ENCODE measurements at places on chromosomes 12 and 14.

DNA sequence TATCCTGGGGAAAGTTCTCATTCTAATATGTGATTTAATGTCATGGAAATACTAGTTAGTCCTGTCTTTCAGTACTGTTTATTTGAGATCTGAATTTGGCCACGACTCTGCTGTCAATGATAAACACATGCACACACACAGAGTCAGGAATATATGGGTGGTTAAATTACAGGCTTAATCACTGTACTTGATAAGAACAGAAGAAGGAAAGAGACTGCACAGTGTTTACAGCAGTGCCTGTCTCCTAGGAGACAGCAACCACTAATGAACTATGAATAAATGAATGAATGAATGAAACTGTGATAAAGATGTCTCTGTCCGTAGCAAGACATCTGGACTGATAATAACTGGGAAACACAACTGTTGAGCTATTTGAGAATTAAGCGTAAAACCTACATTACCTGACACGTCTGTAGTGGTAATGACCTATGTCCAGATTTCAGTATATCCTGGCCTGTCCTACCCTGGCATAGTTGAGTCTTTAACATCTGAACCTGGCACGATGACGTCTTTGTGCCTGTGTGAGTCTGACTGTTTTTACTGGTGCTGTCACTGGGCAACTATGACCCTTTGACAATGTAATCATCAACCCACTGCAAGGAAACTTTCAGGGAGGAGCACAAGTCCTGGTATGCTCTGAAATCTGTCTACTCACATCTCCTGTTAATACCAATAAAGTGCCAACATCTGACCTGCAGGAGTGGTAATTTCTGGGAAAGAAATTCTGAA is 524.6 kb downstream of the TMEM132D start:
- DNase-seq = no peak

DNA sequence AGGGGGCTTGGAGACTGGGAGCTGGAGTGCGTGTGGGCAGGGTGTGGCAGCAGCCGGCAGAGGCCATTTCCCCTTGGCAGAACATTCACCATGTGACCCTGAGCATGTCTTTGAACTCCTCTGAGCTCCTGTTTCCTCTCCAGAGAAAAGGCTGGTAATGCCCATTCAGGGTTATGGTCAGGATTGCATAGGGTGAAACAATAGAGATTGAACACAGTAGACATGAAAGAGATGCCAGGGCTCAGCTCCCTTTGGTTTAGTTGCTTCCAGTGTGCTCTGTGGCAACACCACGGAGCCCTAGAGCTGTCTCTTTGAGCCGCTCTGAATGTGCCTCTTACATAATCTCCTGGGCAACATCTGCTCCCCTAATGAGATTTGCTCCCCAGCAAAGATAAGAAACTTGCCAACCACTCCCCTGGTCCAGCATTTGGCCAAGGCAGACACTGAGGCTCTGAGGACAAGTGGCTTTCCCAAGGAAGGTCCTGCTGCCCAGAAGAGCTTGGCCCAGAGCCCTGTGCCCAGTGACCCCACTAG is 4.6 kb downstream of the IFI27 start:
- no peak for DNase-seq

- DNase-seq = no peak
Observed at GRCh38 chr14:63909984-63910383, 57.2 kb downstream of the SYNE2 start.

- DNase-seq = no peak
Observed at GRCh38 chr12:72499244-72499643, 227.1 kb downstream of the TRHDE start.

- no peak for DNase-seq
Observed at GRCh38 chr12:1498199-1498740, 96.1 kb downstream of the FBXL14 start.

DNA sequence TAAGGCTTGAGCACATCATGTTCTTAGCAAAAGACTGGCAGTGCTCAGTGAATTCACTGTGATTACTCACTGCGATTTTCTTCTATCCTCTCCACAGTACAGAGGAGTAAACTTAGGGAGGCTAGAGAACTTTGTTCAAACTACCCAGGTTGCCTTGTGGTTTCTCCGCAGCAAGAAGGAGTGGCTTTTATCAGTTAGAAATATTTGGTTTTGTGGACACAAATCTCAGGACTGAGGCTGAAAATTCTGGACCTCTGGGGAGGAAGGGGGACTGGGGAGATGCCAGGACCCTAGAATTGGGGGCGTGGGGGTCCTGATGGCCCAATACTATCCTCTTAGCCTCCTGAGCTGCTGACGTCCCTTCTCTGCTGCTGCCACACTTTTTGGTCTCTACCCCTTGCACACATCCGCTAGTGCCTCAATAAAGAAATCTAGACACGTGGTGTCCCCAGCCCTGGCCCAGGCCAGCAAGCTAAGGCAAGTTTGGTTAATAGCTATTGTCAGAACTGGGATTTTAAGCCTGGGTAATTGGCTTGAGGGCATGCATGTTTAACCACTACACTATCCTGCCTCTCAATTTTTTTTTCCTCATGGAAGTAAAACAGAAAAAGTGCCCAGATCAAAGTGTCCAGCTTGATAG is 842 bp downstream of the OAS2 start:
- DNase-seq = no peak

DNA sequence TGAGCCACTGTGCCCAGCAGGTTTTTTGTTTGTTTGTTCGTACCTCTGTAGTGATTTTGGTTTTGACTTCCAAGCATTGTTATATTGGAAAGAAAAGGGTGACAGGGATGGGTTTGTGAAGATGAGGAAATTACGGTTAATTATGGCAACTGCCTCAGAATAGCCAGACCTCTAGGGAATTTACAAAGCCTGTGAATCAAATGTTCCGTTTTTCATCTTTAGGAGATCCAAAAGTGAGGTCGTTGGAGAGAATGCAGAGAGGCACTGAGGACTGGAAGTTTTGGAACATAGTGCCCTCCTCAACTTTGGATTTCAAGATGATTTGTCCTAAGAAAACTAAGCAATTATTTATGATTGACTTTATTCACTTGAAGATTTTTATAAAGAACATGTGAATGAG is 54.5 kb upstream of the EVL start:
- DNase-seq = no peak

GRCh38 chr14:80996049-80996901 is 40.9 kb downstream of the TSHR start:
- DNase-seq = peak; percentile 67

- no peak for DNase-seq
Observed at GRCh38 chr12:28652239-28652638, 462.0 kb downstream of the CCDC91 start.

GRCh38 chr14:54440476-54440872 is 700 bp downstream of the CNIH1 start:
- no peak for DNase-seq

DNA sequence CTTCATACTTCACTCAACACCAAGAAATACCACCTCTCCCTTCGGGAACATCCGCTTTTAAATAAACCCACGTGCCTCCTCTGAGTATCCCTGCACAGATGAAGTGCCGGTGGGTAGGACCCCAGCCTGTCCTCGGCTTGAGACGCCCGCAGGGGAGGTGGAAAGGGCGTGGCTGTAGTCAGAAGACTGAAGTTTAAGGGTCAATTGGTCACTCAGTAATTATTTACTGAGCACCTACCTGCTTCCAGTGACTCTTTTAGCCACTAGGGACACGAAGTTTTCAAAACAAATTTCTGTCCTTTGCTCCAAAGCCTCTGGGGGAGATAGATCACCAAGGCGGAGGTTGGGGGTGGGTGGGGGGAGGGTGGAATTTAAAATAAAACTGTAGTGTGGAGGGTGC is 309.4 kb downstream of the VRK1 start:
- DNase-seq = no peak

DNA sequence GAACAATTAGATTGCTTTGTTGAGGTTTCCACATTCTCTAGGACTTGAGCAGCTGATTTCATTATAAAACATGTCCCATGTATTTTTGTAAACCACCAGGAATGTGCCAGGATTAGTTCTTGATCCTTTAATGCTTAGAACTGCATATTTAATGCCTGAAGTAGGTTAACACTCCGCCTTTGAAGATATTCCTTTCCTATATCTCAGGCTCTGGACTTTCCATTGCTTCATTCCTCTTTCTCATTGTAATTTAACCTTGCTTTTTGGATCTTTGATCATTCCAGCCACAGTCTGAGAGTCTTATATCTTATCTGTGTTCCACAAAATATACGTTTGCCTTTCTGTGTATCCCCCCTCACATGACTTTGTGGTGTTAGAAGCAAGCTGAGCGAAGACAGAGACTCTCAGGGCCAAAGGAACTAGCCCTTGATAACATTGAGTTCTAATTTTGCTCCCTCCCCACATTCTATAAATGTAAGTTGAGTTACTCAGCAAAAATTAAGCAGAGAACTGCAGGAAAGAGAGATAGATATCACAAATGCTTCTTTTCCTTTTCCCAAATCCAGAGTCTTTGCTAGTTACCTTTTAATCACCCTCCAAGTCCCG is 2.4 kb upstream of the CLEC1B start:
- no peak for DNase-seq

DNA sequence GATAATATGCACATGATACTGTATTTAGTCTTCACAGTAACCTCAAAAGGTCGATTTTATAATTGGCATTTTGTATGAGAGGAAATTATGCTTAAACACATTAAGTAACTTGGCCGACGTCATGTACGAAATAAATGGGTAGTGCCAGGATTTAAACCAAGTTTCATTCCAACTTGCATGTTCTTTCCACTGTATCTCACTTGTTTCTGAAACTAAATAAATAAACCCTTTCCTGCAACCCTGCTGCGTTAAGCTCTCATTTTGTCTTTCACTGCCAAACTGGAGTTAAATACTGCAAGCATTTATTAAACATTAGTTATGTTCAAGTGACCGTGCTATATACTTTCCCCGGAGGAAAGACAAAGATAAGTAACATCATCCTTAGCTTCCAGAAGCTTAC is 293.9 kb upstream of the PRKD1 start:
- no peak for DNase-seq

DNA sequence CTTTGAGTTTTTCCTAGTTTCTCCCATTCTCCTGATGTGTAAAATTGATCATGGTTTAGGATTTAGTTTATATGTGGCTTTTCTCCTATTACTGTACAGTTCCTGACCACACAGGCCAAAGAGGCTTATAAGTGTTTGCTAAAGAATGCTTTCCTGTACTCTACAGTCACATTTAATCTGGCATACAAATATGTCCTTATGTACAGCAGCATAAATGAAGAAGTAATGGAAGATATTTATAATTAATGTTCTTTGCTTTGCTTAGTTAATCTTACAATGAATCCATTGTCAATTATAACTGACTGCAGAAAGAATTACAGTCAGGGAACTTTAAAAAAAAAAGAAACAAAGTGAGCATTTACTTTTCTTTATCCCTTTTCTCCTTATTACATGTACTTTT is 293.9 kb downstream of the KCNC2 start:
- no peak for DNase-seq

- no peak for DNase-seq
Observed at GRCh38 chr12:94488463-94488862, 28.8 kb upstream of the CEP83 start.

DNA sequence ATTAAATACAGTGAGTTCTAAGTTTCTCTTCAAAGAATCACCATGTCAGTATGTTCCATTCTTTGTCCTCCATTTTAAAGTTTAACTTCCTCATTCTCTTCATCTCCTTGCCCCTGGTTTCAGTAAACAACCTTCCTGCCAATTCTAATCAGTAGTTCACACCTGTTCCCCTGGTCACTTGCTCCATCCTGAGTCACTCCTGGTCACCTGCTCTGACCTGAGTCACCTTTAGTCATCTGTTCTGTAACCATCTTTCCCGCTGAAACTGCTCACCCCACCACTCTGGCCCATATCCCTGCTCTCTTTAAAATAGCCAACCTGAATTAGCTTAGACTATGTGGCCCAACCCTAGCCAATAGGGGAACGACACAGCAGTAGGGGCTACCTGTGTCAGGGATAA is 1447.4 kb upstream of the TMEM132C start:
- DNase-seq = no peak

DNA sequence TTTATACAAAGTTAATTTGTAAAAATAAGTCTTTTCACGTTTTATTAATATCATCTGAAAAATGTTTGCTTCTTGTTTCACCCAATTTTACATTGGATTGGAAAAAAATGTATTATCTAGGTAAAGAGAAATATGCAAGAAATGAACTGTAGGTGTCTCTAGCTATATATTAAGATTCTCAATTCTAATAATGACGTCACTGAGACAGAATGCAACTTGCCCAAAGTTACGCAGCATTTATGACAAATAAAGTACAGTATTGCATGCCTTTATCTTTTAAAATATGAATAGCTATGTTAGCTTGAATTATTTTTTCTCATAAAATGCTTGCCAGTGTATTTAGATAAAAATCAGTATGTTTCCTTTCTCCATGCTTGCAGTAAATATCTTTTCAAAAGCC is 728.8 kb downstream of the RERGL start:
- no peak for DNase-seq

Data from HEK293T (cell line).